ENCODE measurements at places on chromosomes 11 and 22.

DNA sequence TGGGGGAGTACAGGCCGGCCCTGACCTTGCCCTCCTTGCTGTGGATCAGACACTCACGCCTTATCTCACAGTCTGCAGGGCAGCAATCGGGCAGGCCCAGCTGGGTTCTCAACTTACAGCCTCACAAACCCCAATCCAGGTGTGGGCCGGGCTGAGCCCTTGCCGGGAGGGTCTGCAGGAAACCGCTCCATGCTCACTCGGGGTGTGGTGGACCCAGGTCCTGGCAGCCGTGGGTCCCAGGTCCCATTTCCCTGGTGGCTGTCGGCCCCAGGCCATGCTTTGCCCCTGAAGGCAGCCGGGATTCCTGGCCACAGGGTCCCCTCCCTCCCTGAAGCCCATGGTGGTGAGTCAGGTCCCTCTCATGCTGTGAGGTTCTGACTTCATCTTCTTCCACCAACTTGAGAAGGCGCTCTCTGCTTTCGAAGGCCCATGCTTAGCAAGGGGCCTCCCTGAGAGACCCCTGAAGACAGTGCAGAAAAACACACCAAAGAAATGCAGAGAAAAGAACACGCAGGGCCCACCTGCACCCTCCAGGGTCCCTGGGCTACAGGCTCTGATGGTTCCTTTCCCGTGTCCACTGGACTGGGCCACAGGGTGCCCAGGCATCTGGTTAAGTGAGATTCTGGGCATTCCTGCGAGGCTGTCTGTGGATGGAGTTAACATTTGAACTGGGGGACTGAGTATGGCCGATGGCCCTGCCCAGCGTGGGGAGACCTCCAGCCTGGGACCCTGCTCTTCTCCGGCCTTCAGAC, 588.2 kb downstream of the BRD1 start:
- no peak for DNase-seq

DNA sequence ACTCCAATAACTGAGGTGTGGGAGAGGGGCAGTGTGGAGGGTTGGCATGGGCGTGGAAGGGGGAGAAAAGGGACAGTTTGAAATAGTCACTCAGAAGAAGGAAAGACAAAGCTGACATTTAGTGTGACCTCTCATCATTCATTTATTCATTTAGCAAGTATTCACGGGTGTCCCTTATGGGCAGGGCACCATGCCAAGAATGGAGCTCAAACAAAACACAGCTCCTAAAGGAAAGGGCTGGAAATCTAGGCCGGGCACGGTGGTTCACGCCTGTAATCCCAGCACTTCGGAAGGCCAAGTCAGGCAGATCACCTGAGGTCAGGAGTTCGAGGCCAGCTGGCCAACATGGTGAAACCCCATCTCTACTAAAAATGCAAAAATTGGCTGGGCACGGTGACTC, 19.4 kb upstream of the DGKZ start:
- DNase-seq, result no peak

DNA sequence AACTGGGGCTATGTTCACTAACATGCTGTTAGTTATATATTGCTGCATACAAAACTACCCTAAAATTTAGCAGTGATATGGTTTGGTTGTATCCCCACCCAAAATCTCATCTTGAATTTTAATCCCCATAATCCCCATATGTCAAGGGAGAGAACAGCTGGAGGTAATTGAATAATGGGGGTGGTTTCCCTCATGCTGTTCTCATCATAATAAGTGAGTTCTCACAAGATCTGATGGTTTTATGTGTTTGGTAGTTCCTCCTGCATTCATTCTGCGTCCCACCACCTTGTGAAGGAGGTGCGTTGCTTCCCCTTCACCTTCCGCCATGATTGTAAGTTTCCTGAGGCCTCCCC, 10.0 kb upstream of the PATL1 start:
- DNase-seq, result no peak

- no peak for DNase-seq
Measured at GRCh38 chr22:28874811-28875320, 8.5 kb upstream of the ZNRF3 start.

- DNase-seq, result no peak
Measured at GRCh38 chr11:125431009-125431408, 65.1 kb downstream of the FEZ1 start.

- DNase-seq, result no peak
Measured at GRCh38 chr11:80383655-80384054, 942.8 kb upstream of the TENM4 start.

- DNase-seq, result no peak
Measured at GRCh38 chr11:127018683-127019279, 18.2 kb upstream of the KIRREL3 start.

DNA sequence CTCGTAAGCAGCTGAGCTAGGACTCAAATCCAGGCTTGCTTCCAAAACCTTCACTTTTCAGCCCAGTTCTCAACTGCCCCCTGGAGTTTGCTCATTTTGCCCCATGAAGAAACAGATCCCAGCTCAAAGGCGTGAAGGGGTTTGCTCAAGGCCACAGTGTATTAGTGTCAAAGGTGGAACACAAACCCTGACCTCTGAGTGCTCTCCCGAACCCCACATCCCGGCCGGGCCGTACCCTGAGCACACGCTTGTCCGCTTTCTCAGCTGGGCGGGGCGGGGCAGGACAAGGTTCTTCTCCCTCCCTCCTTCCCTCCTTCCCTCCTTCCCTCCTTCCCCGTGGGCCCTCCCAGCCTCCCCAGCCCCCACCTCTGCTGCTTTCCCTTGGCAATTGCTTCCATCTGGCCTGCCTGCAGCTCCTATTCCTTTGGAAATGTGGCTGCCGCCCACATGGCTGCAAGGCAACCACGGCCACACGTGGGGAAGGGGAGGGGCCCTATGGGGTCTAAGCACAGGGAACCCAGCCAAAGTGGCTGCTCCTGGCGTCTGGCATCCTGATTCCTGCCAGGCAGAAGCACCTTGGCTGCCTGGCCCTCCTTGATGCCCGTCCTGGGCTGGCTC, 4.1 kb downstream of the ST3GAL4 start:
- DNase-seq, result peak; percentile 93

DNA sequence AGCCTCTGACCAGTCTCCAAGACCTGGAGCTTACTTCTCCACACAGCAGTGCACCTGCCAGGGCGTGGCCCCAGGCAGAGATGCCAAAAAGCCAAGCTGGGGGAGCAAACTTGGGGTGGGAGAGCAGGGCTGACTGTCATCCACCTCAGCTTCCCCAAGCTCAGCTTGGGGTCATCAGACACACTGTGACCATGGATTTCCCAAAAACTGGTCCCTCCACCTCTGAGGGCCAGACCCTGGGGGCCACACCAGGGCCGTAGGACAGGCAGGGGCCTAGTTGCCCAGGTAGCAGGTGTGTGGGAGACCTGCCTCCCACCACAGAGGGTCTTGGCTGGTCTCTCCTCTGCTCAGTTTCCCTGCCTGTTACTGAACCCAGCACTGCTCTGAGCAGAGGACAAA, 30.6 kb downstream of the ARVCF start:
- DNase-seq, result no peak

DNA sequence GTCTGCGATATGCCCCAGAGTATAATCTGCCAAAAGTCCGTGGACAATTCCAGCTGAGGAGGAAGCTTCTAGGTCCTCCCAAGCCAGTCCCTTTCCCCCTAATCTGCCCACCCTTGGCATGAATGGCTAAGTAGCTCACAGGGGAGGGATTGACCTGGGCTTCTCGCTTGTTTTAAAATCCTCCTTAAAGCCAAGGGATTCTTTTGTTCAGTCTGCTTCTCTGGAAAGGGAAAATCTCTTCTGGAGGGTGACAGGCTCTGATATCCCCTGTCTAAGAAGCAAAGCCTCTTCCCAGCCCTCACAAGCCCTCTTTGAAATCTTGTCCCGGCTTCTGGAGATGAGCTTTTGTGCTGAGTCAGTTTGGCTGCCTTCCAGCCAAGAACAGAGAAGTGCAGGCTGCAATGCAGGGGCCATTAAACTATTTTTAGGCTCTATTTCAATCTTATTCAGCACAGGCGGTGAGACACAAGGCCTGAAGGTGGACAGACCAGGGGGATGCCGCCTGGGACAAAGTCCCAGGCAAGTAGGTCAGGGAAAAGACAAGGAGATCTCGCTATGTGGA, 23.9 kb downstream of the NEFH start:
- peak; percentile 84 for DNase-seq

GRCh38 chr11:112748713-112749543, 212.3 kb upstream of the NCAM1 start:
- no peak for DNase-seq

- no peak for DNase-seq
Measured at GRCh38 chr22:44755956-44756361, 3.6 kb downstream of the ARHGAP8 start.

GRCh38 chr11:17931595-17931994, 81.3 kb downstream of the SERGEF start:
- DNase-seq, result no peak

DNA sequence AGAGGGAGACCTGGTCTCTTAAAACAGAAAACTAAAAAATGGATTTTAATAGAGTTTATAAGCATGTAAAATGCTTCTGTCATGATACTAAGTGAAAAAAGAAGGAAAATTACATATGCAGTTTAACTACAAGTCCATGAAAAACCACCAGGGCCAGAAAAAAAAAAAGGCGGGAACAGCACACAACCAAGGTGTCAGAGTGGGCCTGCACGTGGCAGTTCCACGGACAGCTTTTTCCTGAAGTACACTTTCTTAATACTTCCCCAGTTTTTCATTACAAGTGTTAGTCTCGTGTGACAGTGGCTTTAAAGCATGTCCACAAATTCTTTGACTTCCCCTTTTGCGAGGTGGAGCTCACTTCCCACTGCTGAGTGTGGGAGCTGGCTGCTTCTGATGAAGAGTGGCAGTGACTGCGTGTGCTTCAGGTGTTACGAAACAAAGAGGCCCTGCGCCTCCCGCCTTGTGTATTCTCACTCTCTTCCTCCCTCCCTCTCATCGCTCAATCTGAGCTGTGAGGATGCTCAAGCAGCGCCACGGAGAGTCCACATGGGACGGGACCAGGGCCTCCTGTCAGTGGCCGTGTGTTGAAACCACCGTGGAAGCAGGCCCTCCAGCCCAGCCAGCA, 16.4 kb downstream of the PPM1F start:
- DNase-seq, result no peak

GRCh38 chr11:89625171-89625570, 84.9 kb upstream of the TRIM77 start:
- DNase-seq, result no peak

DNA sequence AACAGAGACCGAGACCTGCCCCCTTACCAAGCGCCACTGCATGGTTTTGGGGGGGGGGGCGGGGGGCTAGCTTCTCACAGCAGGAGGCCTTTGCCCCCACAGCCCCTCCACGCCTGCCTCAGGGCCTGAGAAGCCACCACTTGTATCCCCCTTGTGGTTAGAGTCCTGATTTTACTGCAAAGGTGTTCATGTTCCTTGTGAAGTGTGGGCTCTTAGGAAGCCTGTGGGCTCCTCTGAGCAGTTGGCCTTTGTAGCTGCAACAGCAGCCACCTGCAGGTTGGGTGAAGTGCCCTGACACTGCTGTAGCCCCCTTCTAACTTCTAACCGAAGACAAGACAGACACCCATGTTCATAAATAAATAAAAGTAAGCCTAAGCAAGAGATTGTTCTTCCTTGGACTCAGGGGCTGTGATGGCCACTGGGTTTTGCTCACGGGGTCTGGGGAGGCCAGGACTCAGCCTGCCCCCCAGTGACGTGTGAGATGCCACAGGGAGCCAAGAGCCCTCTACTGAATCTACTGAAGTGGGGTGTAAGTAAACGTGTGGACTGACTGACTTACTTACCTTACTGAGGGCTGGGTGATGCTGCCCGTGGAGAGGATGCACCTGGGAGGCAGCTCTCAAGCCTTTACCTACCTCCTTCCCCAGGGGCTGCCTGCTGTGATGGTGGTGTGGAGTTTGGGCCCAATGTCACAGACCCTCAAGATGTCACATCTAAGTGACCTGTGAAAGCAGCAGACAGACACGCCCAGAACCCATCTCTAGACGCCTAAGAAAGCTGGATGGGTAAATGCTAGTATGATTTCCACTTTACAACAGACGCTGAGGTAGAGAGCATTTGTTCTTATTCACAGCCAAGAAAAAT, 25.8 kb downstream of the USP35 start:
- no peak for DNase-seq

GRCh38 chr11:87324817-87325489, 287.2 kb downstream of the TMEM135 start:
- DNase-seq, result no peak

- no peak for DNase-seq
Measured at GRCh38 chr11:59833602-59834001, 11.7 kb downstream of the CBLIF start.

DNA sequence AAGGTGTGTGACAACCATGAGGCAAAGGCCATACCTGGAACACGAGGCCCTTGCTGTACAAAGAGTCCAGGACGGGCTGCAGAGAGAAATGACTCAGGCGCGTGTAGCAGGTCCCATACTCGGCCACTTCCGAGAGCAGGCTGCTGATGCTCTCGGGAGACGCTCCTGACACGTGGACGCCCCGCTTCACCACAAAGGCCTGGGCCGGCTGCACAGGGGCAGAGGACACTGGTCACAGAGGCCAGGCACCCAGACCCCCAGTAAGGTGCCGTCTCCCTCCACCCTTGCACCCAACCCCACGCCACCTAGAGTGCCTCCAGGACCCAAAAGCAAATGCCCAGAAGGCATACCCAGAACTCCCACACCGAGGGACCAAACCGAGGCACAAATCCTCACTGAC, 15.5 kb downstream of the TUBGCP6 start:
- no peak for DNase-seq

GRCh38 chr11:35182317-35182939, 43.5 kb downstream of the CD44 start:
- no peak for DNase-seq

- no peak for DNase-seq
Measured at GRCh38 chr22:23213581-23214334, 33.4 kb downstream of the BCR start.

DNA sequence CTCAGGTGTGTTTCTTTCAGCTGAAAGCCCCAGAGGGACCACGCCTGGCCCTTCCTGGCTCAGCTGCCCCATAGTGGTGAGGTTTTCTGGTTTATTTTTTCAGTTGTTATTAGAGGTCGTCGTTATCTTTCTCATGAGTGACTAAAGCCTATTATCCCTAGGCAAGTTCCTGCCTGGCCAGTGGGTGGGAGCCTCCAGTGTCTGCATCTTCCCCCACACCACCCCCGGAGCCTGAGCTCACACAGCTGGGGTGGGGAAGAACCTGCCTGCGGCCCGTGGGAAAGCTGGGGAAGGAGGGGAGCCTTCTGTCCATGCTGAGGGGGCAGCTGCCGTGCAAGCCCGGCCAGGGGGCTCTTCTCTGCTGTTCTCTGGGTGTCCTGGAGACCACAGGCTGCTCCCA, 24.3 kb upstream of the PPFIA1 start:
- DNase-seq, result no peak

GRCh38 chr11:20050048-20050447, 110.2 kb downstream of the DBX1 start:
- no peak for DNase-seq

GRCh38 chr11:67504950-67505581, at the start of gene PITPNM1:
Gene PITPNM1, minus strand, starts transcription at chr11:67505363. Its CDS starts 1,183 bp downstream, at chr11:67504180.
- peak; percentile 72 for DNase-seq

GRCh38 chr11:134330611-134331353, 1.0 kb upstream of the GLB1L2 start:
- DNase-seq, result no peak

DNA sequence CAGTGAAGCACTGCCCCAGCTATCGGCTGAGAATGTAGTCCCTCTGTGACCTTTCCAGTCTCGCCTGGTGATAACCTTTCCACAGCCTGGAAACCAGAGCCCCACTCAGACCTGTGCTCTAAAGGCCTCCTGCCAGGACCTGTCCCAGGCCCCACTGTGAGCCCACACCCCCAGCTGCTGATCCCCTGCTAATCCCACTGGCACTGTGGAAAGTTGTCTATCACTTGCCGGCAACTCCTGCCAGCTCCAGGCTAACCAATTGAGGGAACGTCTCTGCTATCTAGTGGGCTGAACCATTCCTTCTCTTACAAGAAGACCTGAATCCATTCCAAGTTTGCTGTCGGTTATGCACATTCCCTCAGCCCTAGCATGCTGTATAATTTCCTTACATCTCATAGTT, 328.2 kb downstream of the FAM181B start:
- DNase-seq, result no peak

Measured in AG20443 (cell line).